NCI-H1048 (cell line): ENCODE measurements at places on chromosomes 16 and 17.

GRCh38 chr17:44241106-44241624, 21.7 kb upstream of the UBTF start:
- DNase-seq = no peak

DNA sequence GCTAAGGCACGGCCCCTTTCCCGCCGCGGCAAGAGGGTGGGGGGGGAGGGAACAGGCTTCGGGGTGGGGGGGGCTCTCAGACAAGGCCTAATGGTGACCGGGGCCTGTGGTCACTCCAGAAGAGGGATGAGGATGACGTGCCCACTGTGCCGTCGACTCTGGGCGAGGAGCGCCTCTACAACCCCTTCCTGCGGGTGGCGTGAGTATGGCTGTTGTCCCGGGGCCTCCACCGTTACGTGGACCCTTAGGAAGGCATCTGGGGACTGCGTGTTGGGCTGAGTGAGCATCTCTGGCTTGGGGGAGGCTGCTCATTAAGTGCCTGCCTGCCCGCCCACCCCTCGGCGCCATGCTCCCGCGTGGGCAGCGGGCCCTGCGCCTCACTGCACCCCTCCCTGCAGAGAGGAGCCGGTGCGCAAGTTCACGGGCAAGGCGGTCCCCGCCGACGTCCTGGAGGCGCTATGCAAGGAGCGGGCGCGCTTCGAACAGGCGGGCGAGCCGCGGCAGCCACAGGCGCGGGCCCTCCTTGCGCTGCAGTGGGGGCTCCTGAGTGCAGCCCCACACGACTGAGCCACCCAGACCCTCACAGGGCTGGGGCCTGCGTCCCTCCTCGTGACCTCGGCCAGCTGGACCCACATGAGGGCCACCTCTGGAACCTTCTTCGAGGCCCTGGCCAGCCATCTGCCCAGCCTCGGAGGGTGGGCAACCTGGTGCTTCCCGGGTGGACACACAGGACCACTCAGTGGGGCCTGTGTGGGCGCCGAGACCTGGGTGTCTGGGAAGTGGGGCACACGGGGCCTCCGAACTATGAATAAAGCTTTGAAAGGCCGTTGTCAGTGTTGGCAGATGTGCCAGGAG, 2.2 kb downstream of the HAGHL start:
- no peak for DNase-seq

DNA sequence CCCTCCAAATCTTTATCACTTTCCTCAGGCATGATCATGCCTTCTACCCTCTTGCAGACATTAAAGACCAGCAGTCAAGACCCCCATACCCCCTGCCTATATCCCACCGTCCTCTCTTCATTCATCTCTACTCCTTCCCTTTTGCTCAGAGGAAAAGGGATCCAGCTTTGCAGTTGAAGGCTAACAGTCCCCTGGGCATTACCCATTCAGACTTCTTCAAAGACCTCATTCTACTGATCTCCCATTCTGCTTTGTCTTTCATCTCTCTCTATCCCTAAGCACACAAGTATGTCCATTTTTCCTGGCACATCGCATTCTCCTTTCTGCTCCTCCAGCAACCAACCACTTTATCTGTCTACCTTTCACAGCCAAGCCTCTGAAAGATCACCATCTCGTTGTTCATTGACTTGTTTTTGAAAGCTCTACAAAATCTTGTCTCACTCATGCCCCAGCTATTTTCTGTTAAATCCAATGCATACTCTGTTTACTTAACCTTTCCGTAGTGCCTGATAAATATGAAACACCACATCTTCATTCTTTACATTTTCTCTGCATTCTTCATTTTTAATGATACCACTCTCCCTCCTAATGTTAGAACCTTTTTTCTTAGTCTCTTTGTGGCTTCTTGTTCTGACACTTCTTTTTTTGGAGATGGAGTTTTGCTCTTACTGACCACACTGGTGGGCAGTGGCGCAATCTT, 14.1 kb upstream of the LCMT1 start:
- DNase-seq = no peak

DNA sequence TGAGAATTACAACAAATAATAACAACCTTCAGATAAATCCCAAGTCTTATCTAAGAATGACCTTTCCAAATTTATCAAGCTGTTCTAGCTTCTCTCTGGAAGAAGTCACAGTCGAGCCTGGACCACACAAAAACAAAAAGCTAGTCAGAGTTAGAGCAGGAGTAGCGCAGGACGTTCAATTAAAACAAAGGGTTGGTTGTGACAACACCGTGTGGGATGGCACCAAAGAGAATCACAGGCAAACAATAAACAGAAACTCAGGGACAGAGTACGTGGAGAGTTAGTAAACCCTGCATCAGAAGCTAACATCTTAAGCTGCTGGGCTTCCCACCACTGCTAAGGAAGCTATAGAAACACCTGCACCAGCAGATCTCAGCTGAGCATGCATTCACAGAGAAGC, 23.8 kb downstream of the ARHGAP17 start:
- no peak for DNase-seq

GRCh38 chr17:39679521-39680192, 8.2 kb downstream of the PGAP3 start:
- no peak for DNase-seq

GRCh38 chr17:12730931-12731521, 58.3 kb upstream of the ARHGAP44 start:
- no peak for DNase-seq

- DNase-seq = no peak
These were observed 23.2 kb downstream of the MYH3 start for GRCh38 chr17:10633738-10634379.

GRCh38 chr17:33292201-33292980, 704 bp downstream of the ASIC2 start:
- DNase-seq = no peak

GRCh38 chr17:77282524-77283515, 142.1 kb downstream of the SEC14L1 start:
- DNase-seq = no peak

DNA sequence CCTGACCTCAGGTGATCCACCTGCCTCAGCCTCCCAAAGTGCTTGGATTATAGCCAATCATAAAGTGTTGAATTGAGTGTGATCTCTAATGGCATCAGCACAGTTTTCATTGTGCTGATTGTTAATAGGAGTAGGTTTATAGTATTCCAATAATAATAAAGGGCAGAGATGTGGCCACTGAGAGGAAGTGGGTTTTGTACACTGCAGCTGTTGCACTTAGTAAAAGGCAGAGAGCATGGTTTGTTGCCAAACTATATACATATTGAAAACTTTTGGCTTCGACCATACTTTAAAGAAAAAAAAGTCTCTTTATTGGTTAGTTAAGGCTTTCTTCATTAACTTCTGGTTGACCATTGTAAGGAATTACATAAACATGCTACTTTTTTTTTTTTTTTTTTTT, 185.9 kb downstream of the CDK5R1 start:
- DNase-seq = no peak

DNA sequence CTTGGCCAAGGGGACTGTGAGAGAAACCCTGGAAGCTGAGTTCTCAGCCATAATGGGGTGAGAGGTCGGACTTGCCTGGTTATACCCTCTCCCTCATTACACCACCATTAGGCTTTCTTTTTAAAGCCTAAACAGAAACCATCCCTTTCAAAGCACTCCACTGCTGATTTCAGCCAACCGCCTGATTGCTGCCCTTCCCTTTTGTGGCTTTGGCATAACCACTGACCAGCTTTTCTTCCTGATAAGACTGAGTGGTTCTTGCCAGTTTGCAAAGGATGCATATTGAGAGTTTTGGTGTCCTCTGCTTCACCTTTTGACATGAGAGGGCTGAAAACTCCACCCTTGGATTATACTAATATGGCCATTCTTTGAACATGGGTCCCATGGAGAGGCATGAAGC, 308.2 kb upstream of the GOT2 start:
- no peak for DNase-seq
